SK-MEL-5 (cell line): ENCODE measurements at places on chromosomes 12 and 14.
A peak's percentile ranks its signal among the peaks of the same experiment; 100 is the strongest.

DNA sequence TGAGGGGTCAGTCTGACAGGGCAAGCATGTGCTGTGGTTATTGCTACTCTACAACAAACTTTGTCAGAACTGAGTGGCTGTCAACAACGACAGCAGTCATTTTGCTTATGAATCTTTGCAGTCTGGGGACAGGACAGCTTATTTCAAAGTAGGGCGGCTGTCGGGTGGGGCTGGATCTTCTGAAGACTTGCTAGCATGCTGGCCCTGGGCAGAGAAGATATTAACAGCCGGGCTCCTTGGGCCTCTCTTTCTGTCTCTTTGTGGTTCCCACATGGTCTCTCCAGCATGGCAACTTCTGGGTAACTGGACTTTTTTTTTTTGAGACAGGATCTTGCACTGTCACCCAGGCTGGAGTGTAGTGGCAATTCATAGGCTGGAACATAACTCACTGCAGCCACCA is 33.9 kb upstream of the ALDH2 start:
- no peak for DNase-seq

DNA sequence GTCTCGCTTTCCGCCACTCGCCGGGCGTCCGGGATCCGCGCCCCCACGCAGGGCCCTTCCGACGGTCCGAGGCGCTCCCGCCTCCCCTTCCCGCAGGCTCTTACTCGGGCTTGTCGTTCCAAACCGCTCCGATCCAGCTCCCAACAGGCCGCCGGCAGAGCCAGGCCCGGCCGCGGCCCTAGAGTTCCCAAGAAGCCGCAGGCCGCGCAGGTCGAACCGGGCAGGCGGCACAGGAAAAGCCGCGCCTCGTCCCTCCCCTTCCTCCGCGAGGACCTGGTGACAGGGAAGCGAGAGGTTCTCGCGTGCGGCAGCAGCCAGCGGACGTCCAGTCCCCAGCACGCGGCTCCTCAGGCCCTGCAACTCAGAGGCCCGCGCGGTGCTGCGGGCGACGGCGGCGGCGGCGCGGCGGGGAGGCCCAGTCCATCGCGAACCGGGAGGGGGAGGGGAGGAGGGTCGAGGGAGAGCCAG is 272 bp downstream of the HECTD1 start:
- DNase-seq, result peak; percentile 86

DNA sequence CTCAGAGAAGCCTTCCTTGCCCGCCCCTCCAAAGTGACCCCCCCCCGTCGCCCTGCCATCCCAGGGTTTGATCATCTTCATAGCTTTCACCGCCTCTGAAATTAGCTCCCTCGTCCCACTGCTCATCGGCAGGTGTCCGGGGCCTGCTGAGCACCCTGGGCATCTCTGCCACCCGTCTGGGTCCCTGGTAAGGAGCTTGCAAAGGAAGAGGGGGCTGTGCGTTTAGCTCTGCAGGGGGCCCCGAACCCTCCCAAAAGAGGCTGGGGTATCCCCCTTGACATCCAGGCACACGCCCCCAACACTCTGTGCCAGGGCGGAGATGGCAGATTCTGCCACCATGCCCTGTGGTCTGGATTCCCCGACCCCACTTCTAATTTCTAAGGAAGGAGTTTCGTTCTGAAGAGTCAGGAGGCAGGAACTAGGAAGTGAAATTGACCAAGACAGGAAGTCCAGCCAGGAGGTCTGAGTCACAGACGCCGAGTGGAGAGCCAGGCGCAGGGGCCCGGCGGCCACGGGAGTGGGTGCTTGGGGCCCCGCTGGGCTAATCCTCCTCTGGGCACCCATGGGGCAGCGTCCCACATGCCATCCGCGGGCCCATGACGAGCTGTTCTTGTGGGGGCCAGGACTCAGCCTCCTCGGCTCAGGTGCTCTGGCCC is 95.7 kb downstream of the RFLNA start:
- DNase-seq, result no peak

DNA sequence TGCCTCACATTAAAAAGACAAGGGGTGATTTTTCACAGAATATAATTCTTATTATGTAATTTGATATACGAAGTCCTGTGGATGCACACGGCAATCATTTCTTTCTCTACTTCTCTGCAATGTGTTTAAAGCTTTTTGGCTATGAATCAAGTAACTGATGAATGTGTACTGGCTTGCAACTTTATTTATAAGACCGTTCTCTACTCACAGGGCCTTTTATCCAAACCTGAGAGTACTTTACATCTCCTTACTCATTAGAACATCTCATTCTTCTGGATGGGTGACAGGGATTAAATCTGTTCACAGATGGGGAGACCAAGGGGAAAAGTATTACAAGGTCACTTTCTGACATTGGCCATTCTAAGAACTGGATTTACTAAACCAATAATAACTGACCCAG is 215.8 kb upstream of the DIO2 start:
- no peak for DNase-seq

DNA sequence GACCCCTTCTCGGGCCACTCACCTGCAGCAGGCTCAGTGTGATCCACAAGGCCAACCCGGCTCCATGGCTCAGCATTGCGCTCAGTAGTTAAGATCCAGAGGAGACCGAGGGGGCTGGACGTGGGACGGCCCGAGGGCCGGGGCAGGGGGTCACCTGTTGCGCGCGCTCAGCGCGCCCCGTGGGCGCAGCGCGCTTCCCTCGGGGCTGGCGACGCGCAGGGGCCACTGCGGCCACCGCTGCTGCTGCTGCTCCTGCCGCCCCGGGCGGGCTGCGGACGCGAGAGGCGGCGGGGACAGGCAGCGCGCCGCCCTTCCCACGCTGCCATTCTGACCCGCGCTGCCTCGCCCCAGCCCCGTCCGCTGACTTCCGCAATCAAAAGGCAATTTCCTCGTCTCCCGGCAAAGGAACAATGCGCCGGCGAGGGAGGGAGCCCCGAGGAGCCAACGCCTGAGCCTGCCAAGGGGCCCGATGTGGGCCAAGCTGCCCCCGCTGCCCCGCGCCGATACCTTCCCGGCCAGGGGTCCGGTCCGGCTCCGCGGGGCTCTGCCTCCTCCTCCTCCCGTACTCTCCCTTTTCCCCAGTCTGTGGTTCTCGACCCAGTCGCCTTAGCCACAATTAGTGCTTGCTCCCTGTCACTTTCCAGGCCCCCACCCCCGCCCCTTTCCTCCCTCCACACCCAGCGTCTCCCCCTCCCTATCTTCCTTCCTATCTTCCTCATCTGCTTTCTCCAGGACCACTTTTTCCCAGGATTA is 27.3 kb downstream of the PTPRB start:
- peak; percentile 16 for DNase-seq

- no peak for DNase-seq
Observed at GRCh38 chr14:94935706-94936300, 165.9 kb upstream of the GSC start.

- no peak for DNase-seq
Observed at GRCh38 chr14:96673706-96674105, 123.5 kb upstream of the VRK1 start.
